ENCODE measurements at places on chromosomes 1 and 21.

GRCh38 chr1:93773049-93773838 lies 91.6 kb upstream of the BCAR3 start:
- DNase-seq, result no peak

DNA sequence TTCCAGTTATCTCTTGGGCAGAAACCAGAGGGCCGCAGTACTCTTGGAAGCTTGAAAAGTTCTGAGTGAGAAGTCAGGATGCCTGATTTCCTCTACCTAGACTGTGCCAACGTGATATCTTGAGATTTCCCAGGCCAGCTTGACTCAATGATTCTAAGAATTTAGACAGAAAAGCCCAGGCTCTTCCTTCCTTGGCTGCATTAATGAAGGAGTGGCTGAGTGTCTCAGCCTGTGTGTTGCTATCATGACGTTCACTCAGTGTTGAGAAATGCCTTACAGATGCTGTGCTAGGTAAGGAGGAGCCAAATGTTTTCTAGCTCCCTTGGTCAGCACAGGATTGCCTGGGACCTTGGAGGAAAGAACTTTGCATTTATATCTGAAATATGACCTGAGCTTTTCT lies 454.1 kb upstream of the USP24 start:
- peak; percentile 68 for DNase-seq

GRCh38 chr1:51425273-51425672 lies 93.8 kb downstream of the EPS15 start:
- no peak for DNase-seq

DNA sequence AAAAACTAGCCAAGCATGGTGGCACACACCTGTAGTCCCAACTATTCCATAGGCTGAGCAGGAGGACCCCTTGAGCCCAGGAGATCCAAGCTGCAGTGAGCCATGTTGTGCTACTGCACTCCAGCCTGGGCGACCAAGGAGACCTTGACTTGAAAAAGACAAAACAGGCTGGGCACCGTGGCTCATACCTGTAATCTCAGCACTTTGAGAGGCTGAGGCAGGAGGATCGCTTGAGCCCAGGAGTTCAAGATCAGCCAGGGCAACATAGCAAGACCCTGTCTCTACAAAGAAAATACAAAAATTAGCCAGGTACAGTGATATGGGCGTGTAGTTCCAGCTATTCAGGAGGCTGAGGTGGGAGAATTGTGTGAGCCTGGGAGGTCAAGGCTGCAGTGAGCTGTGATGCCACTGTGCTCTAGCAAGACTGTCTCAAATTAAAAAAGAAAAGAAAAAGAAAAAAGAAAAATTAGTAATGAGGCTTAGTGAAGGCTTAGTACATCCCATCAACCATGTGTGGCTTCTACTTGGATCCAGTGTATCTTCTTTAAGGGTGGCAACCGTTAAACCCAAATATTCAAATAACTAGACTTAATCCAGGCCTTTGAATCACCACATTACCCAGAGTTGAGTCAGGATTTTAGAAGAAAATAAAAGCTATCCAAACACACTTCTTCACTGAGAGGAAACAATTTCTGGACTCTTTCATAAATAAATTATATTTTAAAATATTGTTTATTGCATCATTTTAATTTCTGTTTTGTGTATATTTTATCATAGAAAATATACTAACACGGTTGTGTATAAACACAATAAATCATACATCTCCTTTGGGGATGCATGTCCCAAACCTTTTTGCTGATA lies 74.3 kb upstream of the RAB4A start:
- DNase-seq, result peak; percentile 36

DNA sequence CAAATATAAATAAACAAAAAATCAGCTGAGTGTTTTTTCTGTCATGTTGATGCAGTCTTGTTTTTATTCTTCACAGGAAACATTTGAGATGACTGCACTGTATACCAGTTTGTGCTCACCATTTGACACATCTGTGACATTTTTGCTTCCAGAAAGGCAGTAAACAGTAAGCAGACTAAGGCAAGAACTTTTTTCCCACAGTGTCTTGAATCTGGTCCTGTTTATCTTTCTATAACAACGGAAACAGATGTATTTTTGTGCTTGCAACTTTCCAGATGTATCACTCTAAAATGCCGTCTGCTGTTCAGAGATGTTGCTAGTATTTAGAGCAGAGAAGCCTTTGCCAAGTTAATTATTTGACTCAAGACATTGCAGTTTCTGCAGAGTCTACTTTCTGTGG lies 105.5 kb downstream of the ZC3H11B start:
- no peak for DNase-seq

DNA sequence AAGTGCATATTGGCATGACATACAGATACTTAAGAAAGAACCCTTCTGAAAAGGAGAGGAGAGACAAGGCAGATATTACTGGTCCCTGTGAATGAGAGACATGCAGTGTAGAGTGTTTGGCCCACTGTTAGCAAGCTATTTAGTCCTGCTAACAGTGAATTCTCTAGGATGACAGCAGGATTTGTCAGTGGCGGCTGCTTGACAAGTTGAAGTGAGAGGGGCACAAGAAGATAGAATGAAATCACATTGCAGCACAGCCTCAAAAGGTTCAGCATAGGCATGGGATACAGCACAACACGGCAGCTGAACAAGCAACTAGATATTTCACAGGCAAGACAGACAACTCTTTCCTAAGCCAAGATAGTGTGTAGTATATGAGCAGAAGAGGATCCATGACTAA lies 407.9 kb downstream of the PLA2G4A start:
- no peak for DNase-seq

DNA sequence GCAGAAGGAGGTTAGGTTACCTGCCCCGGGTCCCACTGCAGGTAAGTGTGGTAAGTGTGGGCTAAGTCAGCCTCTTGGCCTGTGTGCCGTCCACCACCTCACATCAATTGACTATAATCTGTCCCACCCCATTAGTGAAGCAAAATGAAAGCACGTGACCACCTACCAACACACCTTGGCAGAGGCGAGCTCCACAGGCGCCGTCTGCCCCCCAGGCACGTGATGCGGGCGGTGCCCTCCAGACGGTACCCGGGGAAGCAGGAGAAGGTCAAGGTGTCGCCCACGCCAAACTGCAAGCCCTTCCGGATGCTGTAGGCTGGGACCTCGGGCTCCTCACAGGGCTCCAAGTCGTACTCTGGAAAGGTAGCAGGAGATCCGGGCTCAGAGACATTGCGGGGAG lies 149.5 kb upstream of the HMGB4 start:
- no peak for DNase-seq

DNA sequence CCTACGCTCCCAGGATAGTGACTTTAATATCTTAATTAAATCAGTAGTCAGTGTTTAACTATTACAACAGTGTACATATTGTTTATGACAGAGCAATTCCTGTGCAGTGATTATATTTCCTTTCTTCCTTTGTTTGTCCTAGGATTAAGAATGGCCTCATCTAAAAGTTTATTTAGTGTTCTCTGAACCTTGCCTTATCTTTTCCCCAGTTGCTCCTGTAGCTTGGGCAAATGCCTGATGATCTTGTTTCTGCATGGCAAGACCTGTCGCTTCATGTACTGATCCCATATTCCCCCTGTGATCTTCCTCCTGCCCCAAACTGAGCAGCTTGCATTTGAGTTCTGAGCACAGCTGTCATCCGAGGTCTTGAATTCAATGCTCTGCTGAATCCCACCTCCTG lies 69.1 kb upstream of the STUM start:
- no peak for DNase-seq

DNA sequence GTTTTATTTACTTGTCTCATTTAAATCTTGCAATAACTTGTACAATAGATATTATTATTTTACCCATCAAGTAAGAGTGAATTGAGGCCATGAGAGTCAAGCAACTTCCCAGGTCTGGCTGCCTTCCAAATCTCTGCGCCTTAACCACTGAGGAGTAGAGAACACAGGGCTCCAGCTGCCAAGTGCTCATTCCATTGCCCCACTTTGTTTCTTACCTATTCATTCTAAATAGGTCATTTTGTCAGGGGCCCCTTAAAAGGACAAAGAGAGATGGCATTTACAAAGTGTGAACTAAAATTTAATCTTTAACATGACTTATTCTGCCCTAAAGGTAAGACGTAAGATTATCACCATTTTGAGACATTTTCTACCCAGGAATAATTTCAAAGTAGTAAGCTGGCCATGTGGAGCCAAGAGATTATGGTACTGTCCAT lies 3.5 kb downstream of the PPP1R15B start:
- peak; percentile 59 for DNase-seq

DNA sequence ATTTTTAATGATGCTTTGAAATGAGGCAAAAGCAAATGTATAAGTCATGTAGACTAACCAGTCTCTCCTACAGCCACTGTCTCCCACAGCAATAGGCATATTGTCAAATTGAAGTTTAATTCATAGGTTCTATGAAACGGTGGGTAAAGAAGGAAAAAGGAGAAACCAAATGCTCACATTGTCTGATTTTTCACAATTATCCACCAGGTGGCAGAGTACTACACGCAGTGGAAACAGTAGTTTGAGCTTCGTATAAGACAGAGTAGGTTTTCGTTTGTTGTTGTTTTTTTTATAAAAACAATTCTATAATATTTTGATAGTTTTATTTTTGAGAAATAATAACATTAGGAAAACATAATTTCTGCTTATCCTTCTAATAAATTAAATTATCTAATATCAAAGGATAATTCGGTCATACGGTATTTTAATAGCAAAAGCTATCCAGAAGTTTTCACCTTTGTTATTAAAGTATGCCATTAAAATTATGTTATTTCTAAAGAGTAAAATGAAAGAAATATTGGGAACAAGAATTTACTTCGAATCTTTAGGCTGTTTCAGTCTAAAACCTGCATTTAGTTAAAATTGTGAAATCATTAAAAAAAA lies 39.1 kb downstream of the TYW3 start:
- DNase-seq, result peak; percentile 65

DNA sequence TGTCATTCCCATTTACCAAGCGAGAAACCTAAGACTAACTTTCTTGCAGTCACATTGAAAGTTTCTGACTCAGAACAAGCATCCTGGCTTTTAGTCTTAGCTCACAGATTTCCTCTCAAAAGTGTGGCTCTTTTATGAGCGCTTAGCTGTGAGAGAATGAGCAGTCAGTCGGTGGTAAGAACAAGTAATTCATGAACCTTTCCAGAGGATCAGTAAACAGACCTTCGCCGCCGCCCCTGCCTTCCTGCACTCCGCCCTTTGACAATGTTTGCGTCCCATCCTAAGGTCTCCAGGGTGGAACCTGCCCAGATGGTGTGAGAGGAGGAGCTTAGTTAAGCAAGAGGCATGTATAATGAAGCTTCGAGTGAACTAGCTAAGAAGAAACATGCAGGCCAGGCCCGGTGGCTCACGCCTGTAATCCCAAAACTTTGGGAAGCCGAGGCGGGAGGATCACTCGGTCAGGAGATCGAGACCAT lies 142.4 kb downstream of the GLUL start:
- DNase-seq, result peak; percentile 14

GRCh38 chr1:236035681-236036101 lies 29.2 kb downstream of the NID1 start:
- DNase-seq, result peak; percentile 37

- DNase-seq, result no peak
Measured at GRCh38 chr1:180182643-180183311, 28.1 kb downstream of the QSOX1 start.

- DNase-seq, result no peak
Measured at GRCh38 chr1:248924696-248925532, 18.9 kb downstream of the PGBD2 start.

DNA sequence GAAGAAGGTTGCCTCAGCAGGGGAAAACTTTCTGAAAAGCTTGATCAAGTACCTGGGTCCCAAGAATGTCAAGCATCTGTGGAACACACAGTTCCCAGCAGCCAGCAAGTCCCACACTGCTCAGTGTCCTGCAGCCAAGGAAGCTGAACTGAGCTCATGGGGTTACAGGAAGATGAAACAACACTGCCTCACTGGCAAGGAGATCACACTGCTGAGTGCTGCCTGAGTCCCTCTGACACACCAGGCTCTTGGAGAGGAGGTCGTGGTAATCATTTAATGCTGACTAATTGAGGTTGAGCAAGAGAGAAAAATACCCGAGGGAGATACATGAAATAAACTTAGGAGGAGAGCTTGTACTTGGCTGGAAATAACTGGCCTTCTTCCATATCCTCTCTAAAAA lies 75.2 kb downstream of the MPZL1 start:
- peak; percentile 98 for DNase-seq

DNA sequence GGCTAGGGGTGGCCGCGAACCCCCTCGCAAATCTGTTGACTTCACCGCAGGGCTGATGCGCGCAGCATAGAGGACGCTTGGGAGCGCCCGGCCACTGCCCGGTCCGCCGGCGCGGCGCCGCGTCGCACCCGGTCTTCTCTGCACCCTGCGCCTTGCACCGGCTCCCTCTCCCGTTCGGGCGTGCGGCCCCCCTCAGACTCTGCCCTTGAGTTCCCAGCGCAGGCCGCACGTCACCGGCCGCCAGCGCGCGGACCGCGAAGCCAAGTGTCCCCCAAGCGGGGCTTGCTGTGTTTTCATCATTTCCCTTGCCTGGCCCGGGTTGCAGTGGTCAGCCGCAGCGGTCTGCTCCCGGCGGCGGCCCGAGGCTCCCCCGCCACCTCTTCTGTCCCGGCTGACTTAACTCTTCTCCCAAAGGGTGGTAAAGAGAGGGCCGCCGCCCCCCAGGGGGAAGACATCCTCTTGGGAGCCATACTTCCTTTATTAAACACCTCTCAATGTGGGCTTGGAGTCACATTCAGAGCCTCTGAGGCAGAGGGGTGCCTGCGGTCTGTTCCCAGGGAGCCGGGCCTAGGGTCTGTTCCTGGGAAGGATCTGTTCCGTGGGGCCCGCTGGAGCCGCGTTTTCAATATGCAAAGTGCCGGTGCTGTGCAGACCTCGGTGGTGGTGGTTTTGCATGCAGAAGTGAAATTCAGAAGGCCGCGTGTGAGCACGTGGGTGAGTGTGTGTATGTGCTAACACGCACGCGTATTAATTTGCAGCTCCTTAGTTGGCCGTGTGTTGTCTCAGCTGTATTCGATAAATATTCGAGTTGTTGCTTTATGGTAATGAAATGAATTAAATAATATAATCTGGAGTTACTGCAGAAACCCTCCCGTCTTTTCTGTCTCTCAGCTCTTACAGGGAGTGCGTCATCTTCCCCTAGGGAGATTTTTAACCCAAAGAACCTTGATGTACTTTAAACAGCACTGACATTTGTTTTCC lies 17.6 kb downstream of the PBX1 start:
- DNase-seq, result peak; percentile 88

- no peak for DNase-seq
Measured at GRCh38 chr1:221099747-221100595, 220.7 kb downstream of the HLX start.

- DNase-seq, result no peak
Measured at GRCh38 chr1:10122926-10123325, 87.4 kb upstream of the KIF1B start.

DNA sequence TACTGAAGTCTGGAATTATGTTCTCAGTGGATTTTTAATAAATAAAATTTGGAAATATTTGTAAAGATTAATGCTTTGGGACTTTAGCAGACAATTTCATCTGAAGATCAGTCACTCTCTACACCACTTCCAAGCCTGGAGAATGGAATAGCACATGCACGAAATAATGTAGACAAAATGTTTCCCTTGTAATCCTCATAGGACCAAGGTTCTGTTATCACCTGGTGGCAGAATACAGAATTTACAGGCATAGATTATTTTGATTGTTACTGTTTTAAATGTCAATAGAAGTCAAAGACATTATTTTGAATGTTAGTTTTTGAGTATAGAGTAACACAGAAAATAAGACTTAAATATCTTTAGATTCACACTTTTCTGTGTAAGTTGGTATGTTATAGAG lies 9.1 kb upstream of the ELAVL4 start:
- DNase-seq, result no peak
